Kidney capillary endothelial cell (primary cell): ENCODE measurements at places on chromosomes 6 and 20.
A peak's percentile ranks its signal among the peaks of the same experiment; 100 is the strongest.

DNA sequence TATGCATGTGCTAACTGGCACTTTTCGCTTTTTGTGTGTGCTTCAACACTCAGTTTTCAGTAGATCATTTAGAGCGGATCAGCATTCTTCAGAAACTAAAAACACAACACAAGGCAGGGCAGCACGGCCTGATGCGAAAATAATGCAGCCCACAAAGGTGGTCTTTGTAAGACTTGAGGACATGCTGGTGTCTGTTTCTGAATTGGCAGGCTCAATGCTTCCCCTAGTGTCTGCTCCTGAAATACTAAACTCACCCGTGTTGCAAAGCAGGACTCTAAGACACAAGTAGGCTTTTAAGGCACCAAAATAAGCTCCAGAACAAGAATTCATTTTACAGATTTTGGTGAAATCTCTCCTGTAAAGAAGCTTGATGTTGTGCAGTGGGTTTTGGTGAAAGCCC is 676.5 kb downstream of the TENT5A start:
- no peak for DNase-seq

DNA sequence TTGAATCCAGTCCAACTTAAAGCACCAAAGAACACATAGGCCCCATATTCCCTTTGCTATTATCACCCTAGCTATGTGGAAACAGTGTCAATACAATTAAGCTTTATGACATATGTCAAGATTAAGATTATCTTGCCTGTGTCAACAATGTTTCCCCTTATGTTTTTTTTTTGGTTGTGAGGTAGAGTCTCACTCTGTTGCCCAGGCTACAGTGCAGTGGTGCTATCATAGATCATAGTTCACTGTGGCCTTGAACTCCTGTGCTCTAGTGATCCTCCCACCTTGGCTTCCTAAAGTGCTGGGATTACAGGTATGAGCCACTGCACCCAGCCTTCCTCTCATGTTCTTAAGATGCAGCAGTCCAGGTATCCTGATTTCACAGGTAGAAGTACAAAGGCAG is 17.8 kb downstream of the AFG1L start:
- DNase-seq = no peak

DNA sequence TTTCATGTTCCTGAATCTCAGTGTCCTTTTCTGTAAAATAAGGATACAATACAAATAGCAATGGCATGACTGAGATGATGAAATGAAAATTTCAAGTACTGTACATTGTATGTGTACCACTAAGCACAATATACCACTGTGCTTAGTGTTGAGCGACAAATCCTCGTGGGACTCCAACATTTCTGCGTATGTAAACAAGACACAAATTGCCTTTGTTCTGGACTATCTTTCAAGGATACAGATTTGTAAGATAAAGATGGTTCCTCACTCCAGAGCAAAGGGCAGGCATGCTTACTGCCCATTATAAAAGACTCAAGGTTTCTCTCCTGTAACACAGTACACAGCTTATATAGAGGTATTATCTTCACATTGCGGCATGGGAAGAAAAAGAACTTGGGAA is 6.0 kb downstream of the RARS2 start:
- DNase-seq = no peak

DNA sequence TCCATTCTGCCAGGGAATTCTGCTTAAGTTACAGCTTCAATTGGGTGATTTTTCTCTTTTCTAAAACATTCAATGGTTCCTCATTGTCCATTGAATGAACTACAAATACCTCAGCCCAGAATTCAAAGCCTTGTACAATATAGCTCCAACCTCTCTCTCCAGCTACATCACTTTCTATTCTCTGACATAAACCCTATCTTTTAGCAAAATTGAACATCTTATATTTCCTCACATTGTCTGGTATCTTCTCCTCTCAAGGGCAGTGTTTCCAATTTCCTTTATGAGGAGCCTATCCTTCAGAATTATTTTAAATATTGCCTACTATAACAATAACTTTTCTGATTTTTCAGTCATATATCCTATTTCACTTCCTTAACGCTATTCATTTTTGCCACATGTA is 203.6 kb upstream of the RNF217 start:
- DNase-seq = no peak

DNA sequence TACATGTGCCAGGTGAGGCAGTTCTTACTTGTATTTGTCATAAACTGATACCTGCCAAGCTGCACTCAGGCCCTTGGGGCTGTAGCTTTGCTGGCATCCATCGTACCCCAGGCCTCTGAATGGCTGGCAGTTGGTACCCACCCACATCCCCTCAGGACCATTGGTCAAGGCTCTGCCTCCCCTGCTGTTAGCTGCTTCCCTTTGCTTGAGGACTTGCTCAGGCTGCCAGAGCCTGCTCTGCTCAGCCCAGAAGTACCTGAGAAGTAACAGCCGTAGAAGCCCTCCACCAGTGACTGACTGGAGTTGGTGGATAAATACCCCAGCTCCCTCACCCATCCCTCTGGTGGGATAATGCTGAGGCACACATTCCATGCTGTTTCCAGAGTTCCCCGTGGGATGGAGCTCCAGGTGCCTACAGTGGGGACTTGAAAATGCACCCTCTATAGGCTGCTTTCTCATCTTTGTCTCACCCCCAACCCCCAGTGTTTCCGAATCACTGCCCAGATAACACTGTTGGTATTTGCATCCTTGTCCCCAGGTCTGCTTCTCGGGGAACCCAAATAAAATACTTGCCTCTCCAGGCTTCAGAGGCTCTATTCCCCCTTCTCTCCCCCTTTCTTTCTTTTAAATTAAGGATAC is 7.3 kb downstream of the EBF4 start:
- DNase-seq = no peak

DNA sequence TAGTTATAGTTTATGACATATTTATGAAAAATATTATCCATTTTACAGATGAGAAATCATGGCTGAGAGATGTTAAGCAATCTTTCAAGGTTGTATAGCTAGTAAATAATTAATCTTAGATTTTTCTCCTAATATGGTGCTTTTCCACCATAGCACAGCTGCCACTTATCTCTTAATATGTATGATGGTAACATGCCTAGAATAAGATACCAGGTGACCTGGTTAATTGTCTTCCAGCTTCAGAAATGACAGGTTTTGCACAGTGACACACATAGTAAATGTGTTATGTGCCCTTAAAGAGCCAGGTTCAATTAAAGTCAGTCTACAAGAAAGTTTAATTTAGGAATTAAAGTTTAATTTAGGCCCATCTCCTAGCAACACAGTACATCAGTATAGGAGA is 14.8 kb downstream of the TUBB2A start:
- no peak for DNase-seq

GRCh38 chr20:6920991-6921613 is 153.6 kb downstream of the BMP2 start:
- no peak for DNase-seq

DNA sequence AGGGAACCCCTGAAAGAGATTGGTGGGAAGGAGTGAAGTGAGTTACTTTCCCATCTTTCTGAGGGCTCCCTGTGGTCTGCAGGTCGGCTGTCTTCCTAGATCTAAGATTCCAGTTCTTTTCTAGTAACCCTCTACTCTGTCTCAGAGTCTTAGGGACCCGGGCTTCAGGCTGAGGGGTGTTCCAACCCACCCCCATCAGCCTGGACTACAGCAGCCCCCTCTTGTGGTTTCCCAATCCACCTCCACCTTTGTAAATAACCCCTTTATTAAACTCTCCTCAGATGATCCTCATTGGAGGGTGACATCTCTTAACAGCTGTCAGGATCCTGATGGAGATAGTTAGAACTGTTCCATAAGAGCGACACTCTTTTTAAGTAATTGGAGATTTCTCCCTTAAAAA is 300.4 kb downstream of the LRFN2 start:
- DNase-seq = no peak

GRCh38 chr20:62030834-62031434 is 34.7 kb downstream of the TAF4 start:
- no peak for DNase-seq

DNA sequence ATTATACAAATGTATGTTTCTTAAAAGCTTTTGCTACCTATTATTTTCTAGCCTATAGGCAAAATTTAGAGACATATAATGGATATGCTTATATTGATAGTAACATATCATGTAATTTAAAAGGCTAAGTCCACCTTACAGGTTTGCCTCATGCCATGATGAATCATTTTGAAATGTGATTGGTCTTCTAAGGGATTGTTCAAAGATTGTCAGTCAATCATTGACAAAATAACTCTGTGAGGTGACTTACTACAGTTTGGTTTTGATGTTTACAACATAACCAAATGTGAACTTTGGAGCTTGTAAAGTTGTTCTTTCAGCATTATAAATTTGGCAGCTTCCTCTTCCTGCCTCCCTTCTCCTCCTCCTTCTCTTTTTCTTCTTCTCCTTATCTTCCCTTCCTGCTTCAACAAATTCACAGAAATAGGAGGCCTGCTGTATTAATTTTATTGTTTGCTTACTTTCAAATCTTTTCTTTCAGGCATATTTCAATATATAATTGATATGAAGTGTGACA is 39.7 kb upstream of the ZFP64 start:
- DNase-seq = no peak

- no peak for DNase-seq
Observed at GRCh38 chr6:33428224-33428965, 8.5 kb downstream of the SYNGAP1 start.

GRCh38 chr6:14281811-14282660 is 164.5 kb downstream of the CD83 start:
- DNase-seq = no peak

GRCh38 chr6:57242505-57242904 is 20.4 kb upstream of the RAB23 start:
- no peak for DNase-seq

DNA sequence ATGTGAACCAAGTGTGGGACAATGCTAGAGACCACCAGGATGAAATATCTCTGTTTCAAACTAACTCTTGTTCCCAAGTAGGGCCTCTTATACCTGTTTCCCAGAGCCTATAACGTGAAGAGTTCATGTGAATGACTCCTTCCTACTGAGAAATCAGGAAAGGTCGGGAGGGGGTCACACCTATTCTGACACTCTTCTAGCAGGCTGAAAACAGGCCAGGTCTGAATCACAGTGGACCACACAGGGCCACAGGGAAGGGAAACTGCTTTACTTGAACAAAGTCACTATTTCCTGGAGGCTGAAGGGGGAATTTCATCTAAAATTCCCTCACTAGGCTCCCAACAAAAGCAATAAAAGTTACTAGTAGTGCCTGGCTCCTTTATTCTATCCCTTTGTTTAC is 88.4 kb upstream of the BMP2 start:
- no peak for DNase-seq

GRCh38 chr20:44696315-44696714 is 18.9 kb upstream of the CCN5 start:
- no peak for DNase-seq

DNA sequence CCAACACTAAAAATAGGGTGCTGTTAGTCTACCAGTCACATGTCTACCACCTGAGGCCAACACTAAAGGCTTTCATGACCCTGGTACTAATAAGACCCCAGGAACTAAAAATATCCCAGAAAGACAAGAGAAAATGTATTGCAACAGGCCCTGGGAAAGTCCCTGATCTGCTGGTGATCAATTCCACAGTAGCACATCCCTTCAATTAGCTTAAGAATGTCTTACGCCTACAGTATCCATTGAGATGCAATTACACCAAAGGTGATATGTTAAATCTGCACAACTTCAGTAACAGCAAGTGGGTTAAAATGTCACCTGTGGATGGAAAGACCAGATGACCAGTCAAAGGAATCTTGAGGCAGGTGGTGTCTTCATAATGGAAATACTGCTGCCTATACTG is 3.1 kb downstream of the SEMG1 start:
- DNase-seq = no peak

GRCh38 chr6:167826896-167827582 is at the start of gene AFDN:
Gene AFDN (plus strand): TSS chr6:167826911. CDS start chr6:167827133, 222 bp downstream.
- DNase-seq = no peak

GRCh38 chr6:28565823-28566526 is 40.3 kb downstream of the GPX5 start:
- DNase-seq = no peak

DNA sequence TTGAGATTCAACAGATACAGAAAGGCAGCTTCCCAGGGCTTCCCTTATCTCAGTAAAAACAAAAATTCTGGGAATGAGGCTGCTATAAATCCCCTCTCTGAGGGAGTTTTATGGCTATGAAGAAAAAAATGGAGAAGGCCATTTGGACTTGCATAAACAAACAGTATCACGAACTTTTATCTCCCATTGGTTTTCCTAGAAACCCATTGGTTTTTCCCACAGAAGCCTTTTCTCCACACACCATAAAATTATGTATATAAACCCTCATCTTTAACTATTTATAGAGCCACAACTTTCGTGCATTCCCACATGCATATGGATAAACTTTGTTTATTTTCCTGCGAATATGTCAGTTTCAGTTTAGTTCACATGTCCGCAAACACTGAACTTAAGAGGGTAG is 36.2 kb upstream of the BTBD3 start:
- DNase-seq = no peak

- no peak for DNase-seq
Observed at GRCh38 chr6:137351890-137352289, 132.7 kb upstream of the IFNGR1 start.

DNA sequence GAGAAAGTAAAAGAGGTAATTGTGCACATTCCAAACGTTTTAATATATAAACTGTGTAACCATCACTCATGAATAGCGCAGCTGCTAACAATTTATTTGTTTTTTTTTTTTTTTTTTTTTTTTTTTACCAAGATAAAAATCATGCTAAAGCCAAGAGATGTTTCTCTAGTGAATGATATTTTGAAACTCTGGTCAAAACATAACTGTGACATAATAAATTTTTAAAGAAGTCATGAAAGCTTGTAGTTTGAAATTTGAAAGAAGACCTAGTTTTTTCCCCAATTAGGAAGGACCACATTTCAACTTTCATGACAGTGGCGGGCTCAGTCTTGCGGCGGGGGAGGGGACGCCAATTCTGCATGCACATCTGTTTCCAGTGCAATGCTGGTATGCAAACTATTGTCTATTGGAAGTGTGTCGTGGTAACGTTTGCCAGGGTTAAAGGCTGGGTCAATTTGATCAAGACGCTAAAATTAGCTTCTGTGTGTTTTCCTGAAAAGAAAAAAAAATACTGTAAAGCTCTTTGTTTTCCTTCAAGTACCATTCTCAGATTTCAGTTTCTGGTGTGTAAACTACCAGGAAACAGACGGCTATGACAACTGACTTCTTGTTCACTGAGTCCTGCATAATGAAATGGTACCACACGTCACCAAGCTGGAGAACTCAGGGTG is 211.9 kb downstream of the FOXC1 start:
- DNase-seq = peak; percentile 93

- DNase-seq = no peak
Observed at GRCh38 chr20:44028003-44028730, 113.5 kb downstream of the TOX2 start.

DNA sequence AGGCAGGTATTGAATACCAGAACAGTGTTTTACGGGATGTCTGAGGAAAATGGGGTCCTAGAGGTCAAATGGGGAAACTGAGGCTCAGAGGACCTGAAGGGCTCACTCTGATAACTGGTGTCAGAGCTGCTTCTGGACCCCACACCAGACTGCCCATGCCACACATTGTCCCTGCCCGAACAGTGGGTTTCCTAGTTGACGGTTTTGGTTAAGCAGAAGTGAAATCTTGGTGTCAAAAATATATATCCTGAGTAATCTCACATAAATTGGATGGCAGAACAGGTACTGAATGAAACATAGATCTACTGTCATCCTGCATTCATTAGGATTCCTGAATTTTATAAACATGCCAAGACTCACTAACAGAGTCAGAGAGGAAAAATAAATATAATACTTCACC is 16.3 kb downstream of the NOX3 start:
- DNase-seq = no peak
